ENCODE measurements at places on chromosomes 5 and 9. TPM values are rescaled to one million over a fixed set of nuclear protein-coding genes. Genes with fewer than 3 reads are reported as not detected.

Gene ORM2
- total RNA-seq = not detected

DNA sequence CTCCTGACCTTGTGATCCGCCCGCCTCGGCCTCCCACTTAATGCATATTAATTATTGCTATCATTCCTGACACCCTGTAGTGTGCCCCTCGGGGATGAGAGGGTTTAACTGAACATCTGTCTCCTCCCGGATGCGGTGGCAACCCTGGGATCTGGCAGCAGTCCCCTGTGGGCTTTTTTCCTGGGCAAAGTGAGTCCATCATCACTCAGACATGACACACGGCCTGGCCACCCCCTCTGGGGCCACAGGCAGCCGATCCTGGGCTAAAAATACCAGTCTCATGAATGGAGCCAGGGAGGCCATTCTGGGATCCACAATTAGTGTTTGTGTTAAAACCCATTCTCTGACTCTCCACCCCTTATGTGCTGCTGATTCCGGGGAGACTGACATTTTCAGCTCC lies 161.2 kb downstream of the RGS3 start:
- peak; percentile 66 for DNase-seq

- DNase-seq = no peak
These were observed 515 bp downstream of the LCP2 start for GRCh38 chr5:170296935-170297588.

DNA sequence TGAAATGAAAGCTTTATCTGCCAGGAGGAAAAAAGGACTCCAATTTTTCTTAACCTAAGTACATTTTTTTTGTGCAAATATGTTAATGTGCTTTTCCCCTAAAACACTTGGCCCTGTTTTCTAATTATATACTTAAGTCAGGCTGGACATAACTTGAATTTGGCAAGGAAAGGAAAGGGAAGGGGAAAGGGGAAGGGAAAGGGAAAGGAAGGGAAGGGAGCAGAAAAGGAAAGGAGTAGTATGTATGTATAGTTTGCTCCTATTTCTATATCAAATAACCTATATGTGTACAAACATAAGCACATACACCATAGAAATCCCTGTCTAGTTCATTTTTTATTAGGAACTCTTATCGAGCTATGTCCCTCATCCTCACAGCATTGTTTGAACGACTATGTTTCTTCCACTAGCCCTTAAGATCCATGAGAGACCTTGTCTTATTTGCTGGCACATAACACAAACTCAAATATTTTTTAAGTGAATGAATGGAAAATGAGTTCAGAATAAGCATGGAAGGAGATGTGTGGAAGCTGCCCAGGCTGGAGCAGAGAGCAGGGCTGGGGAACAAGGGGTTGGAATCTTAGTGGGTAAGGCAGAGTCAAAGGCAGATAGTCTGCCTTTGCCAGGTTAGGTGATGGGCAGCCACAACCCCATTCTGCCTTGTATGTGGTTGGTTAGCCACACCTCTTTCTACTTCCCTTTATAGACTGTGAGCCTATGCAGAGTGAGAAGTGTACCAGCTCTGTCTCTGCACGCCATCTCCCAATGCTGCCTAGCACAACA lies 70.0 kb downstream of the KLHL3 start:
- no peak for DNase-seq

DNA sequence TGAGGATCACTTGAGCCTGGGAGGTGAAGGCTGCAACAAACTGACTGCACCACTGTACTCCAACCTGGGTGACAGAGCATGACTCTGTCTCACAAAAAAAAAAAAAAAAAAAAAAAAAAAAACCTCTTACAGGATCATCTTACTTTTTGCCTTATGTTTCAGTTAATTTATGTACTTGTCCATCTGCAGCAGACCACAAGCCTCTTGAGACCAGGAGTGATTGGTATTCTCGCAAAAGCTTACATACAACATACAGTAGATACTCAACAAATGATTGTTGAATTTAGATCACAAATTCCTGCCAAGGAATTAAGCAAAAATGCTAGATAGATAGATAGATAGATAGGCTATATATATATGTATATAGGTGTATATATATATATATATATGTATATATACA lies 12.4 kb downstream of the CEMIP2 start:
- no peak for DNase-seq
